ENCODE measurements at places on chromosomes 5 and 9.

- DNase-seq = no peak
These were observed 16.9 kb downstream of the SEMA4D start for GRCh38 chr9:89480825-89481537.

- peak; percentile 65 for DNase-seq
These were observed 56.8 kb upstream of the SMIM32 start for GRCh38 chr5:136249678-136250266.

DNA sequence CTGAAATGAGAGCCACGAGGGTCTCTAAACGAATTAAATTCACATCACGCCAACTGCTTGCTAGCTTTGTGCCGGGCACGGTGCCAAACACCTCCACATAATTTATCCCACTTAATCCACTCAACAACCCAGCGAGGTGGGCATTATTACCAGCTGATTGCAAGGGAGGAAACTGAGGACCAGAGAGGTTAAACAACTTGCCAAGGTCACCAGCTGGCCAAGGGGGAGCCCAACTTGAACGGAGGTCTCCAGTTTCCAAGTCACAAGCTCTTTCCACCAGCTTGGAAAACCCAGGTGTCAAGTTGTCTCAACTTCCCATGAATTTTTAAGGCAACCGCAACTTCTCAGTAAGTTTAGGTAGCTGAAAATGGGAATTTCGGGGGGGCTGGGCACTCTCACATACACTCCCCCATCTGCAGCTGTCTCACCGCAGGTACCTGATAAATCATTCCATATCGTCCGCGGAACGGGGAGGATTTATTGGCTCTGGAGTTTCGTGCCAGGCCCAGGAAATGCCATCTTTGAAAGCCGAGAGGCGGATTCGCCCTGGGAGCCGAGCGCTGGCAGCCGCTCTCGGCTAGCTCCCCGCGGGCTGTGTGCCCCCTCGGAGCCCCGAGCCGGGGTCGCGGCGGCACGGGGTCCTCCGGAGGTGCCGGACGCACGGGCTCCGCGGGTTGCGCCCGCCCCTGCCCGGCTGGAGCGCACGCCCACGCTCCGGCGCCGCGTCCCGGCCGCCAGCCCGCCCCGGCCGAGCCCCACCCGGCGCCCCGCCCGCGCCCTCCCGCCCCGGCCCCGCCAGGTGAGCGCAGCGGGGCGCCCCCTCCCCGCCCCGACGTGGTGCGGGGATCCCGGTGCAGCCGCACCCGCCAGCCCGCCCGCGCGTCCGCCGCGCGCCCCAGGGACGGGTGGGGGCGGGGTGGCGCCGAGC lies 617 bp downstream of the PTPN3 start:
- DNase-seq = no peak

- DNase-seq = no peak
These were observed 3.1 kb upstream of the IL7R start for GRCh38 chr5:35853631-35854030.

GRCh38 chr5:150443242-150444075 lies 6.1 kb downstream of the RPS14 start:
- DNase-seq = no peak

DNA sequence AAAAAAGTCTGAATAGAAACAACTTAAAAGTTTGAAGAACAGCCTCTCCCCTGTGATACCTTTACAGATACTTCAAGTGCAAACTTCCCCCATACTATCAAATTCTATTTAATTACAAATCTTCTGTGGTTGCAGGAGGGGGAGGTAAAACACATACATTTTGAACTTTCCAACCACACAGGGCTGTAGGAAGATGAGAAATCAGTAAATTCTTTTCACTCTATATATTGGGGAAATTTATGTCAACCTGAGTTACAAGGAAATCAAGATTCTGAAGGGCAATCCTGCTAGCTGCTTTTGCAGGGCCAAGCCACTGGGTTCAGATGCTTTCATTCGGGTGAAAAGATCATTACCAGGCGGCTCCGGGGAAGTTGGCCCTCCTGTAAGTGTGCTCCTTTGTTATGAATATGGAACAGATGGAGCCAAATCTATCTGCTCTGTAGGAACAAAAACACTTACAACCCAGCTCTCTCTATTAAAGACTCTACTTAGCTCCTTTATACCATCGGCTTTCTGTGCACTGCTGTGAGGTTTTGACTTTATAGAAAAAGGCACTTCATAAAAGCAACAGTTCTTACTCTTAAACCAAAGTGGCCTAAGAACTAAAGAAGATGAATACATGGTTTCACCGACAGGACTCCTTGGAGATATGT lies 269.1 kb downstream of the EFNA5 start:
- no peak for DNase-seq

DNA sequence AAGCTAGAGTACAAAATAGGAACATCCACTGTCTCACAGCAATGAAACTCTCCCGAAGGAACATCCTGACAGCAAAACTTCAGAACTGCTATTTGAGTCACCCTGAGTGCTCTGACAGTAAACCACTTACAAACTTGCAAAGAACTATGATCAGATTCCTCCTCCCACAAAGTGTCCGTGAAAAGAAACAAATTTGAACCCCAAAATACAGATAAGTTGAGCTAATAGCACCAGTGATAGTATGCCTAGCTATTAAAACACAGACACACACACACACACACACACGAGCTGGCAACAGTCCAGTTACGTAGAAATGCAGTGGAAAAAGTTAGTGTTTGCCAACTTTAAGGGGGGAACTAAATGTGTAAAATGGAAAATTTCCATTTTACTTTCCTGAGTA lies 3.1 kb upstream of the GLIS3 start:
- DNase-seq = peak; percentile 31

DNA sequence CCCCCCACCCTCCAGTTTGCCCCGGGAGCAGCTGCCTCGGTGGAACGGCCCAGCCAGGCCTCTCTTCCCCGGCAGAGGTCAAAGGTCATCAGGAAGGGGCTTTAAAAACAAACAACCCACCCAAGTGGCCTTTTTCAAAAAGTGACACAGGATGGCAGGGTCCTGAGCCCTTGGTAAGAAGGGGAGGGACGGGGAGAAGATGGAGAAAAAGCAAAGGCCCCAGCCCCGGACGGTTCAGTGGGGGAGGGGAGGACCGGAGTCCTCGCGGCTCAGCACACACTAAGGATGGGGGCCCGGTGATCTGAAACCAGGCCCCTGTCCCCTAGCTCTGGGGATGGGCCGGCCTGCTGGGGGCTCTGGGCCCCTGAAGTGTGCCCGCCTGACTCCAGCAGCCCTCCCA lies 1.1 kb downstream of the PRRX2 start:
- no peak for DNase-seq

- DNase-seq = no peak
These were observed 172.2 kb upstream of the ANKRD55 start for GRCh38 chr5:56405116-56405908.

DNA sequence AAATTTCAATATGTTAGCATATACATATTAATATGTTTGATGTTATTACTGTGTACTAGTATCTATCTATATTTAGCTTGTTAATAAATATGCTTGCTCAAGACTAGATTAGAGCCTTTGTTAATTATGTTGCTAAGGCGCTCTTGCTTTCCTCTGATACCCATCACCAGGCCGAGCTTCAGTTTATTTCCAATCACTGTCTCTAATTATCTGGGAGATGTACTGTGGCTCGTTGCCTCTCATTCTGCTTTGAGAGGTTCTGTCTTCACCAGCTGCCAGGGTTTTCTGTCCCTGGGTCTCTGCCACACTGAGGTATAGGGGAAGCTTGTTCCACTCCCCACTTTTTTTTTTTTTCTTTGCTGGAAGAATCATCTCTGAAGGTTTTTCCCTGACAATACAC lies 21.0 kb upstream of the TAF11L2 start:
- DNase-seq = no peak

DNA sequence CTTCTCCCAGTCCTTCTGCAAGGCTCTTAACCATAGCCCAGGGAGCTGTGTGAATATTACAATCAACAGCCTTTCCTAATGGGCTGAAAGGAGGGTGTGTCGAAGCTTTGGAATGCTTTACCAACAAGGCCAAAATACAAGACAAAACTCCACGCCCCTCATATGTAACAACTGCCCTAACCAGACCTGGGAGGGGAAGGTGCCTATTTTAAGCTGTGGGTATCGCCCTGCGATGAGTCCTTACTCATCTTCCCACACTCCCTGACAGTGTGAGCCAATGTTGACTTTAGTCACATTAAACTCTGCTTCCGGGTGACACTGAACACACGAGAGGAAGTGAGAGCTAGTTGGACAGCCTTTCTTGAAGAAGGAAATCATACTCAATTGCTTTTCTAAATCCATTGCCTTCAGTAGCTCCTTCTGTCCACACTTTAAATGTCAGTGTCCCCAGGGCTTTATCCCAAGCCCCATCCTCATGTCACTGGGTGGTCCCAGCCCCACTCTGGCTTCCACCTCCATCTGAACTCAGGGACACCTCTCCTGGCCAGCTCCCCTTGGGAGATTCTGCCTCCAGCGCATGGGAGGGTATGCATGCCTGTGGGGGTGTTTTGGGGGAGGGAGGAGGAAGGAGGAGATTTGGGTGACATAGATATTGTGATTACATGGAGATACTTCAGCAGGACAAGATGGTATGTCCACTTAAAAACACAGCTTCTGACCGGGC lies 6.5 kb upstream of the TBC1D9B start:
- DNase-seq = no peak

- no peak for DNase-seq
These were observed 9.1 kb downstream of the MEGF10 start for GRCh38 chr5:127299678-127300077.

- no peak for DNase-seq
These were observed 58.0 kb downstream of the PLAC8L1 start for GRCh38 chr5:146047396-146047795.

DNA sequence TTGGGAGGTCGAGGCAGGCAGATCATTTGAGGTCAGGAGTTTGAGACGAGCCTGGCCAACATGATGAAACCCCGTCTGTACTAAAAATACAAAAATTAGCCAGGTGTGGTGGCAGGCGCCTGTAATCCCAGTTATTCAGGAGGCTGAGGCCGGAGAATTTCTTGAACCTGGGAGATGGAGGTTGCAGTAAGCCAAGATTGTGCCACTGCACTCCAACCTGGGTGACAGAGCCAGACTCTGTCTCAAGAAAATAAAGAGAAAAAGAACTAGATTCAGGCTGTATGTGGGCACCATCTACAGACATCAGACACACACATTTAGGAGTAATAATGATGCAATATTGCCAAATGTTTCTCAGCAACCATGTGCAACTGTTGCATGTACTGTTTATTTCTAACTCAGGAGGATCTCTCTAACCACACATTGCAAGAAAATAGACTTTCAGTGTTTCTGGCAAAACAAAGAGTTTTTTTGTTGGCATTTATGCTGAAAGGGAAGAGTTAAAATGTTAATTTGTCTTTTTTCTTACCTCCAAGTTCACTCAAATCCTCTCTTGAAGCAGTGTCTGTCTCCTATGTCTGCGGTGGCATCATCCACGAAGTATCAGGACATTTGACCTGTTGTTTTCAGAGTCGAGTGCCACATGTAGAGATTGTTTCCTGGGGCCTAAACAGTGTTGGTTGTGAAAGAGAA lies 5.1 kb upstream of the ORM1 start:
- DNase-seq = no peak

DNA sequence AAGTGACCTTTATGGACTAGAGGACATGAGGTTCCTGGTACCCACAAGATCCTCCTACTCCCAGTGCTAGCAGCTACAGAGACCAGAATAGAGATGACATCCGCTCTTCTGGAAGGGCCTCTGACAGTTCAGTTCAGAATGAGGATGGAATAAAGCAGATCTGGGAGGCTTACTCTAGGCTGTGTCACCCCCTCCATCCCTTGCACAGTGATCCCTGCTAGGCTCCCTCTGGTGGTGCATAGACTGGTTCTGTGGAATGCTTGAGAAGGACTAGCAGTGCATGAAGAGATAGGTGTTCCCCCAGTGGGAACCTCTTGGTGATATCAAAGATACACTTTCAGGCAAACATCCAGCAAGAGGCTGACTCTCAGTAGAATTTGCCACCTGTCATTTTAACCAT lies 83.0 kb downstream of the NPR3 start:
- DNase-seq = no peak

GRCh38 chr5:108581026-108581425 lies 166.7 kb upstream of the FER start:
- DNase-seq = no peak

- DNase-seq = peak; percentile 1
These were observed 78.7 kb upstream of the UNC5A start for GRCh38 chr5:176731506-176732160.

- no peak for DNase-seq
These were observed 412.3 kb downstream of the MAT2B start for GRCh38 chr5:163917747-163918146.

DNA sequence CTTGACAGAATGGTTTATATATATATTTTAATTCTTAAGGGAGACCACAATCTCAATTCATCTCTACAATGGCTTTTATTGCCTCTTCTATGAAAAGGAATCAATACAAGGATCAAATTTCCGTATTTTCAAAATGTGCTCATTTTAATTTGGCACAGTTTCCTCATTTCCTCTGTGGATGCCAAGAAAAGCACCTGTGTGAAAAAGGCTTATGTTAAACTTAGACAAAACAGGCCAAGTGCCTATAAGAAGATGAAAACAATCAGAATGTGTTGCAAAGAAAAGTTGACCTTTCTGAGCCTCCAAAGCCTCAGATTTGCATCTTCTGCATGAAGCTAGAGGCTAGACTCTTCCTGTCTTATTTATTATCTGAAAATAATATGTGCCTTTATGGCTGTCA lies 173.7 kb upstream of the SLC12A2 start:
- DNase-seq = no peak

DNA sequence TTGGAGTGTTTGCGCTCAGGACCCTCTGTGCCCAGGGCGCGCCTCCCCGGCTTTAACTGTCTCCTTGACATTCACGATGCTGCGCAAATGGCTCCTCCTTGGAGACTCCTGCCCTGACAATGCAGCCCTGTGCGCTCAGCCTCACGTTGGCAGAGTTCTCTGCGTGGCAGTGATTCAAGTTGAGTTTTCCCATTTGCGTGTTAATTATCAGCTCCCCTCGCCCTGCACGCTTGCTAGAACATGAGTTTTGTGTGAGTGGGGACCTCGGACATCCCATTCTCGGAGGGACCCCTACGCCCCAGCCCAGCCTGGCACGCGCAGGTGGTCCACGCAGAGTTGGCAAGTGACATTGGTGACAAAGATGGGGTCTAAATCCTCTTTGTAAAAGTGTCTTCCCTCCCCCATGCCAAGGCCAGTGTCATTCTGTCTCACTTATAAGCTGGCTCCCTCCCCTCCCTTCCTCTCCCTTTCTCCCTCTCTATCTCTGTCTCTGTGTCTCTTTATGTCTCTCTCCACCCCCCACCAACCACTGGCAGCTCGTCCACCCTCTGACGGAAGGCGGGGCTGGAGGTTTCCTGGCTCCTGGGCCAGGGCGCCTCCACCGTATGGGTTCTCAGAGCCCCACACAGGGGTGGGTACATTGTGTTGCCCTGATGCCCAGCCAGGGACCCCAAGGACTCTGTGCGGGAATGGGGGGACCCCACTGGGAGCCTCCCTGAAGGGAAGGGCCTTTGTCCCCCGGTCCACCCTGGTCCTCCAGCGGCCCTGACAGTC lies 169.3 kb downstream of the OLFM1 start:
- no peak for DNase-seq

DNA sequence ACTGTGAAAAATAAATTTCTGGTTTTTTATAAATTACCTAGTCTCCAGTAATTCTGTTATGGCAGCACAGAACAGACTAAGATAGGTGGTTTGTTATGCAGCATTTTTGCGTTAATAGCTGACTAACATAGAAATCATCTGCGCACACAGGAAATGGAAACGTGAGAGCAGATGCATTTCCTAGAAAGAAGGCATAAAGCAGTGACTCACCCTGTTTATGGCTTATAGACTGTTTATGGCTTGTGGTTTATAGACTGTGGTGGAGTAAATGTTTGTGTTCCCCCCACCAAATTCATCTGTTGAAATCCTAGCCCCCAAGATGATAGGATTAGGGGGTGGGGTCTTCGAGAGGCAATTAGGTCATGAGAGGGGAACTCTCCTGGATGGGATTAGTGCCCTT lies 18.3 kb upstream of the OSMR start:
- DNase-seq = no peak

- DNase-seq = no peak
These were observed 374.9 kb upstream of the TRPC7 start for GRCh38 chr5:136740228-136740627.

Measured in right hindlimb (tissue), 1 donor.